Esophagus muscularis mucosa (tissue), 4 donors: ENCODE measurements at places on chromosomes 2 and 18. TPM values are rescaled to one million over a fixed set of nuclear protein-coding genes. Genes with fewer than 3 reads are reported as not detected.
A peak's percentile ranks its signal among the peaks of the same experiment; 100 is the strongest.

GRCh38 chr2:15687720-15688119 lies 96.1 kb downstream of the DDX1 start:
- DNase-seq, result no peak

- peak; percentile 60 for DNase-seq
These were observed 52.6 kb downstream of the ATIC start for GRCh38 chr2:215364157-215365155.

GRCh38 chr2:26672112-26672817 lies 20.3 kb upstream of the KCNK3 start:
- DNase-seq, result no peak

- no peak for DNase-seq
These were observed 80.7 kb downstream of the CYRIA start for GRCh38 chr2:16584824-16585540.

DNA sequence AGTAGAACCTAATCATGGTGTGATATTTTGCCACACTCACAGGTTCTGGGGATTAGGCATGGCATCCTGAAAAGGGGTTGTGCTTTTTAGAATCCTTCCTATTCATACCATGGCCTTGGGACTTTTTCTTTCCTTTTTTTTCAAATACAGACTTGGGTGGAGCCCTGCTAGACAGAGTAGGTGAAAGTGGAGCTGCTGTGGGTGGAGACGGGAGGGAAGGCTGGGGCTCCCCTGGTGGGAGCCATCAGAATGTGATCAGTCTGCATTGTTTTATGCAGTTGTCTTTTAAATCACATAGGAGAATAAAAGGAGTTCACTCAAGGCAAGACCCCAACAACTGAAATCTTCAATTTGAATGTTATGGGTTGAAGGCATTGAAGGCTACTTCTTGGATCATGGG lies 130.2 kb downstream of the VAPA start:
- DNase-seq, result no peak

DNA sequence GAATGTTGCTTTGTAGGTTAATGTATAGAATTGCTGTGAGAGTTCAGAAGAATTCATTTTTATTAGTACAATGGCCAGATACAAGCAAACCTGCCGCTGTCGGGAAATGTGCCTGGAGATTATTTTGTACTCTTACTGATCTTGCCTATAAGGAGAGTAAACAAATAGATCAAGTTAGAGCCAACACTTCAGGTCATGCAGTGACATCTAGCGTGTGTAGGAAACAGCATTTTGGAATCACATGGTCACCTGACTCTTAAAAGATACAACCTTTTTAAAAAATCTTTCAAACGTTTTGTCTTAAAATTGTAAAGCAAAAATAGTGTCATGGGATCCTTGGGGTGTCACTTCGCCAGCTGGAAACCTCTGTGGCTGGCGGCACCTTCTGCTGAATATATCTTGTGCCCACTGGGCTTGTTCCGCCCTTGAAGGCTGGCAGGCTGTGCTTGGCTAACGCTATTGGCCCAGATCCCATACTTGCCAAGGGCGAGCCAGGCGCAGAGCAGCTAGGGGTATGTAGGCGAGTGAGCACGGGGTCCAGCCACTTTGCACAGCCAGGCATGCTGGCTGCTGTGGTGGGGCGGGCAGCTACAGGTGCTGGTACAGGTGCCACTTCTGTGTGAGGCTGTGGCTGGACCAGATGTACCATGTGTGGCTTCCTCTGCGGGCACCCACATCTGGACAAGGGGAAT lies 19.5 kb upstream of the RPRM start:
- DNase-seq, result no peak

NPAS2 gene
- 14.1 TPM for total RNA-seq

PIEZO2 gene
- 2.4 TPM for total RNA-seq

RND3 gene
- total RNA-seq, result 103 TPM

MPPE1 gene
- 20.8 TPM for total RNA-seq

PTPRN gene
- 5.3 TPM for total RNA-seq

KCNE4 gene
- total RNA-seq, result 14.8 TPM

CXCR2 gene
- 0.42 TPM for total RNA-seq
